CD4-positive, alpha-beta T cell (primary cell): ENCODE measurements at places on chromosomes 7 and 10. TPM values are rescaled to one million over a fixed set of nuclear protein-coding genes. Genes with fewer than 3 reads are reported as not detected.

GRCh38 chr7:137848095-137848494 is 1.3 kb upstream of the DGKI start:
- peaks cover 12% of the 10 kb centered on the region for H3K4me1 ChIP-seq
- no peak overlapping the region for H3K27ac ChIP-seq
- DNase-seq: no peak
- peaks cover 42% of the 10 kb centered on the region for H3K27me3 ChIP-seq
- H3K4me3 ChIP-seq: no peak overlapping the region
- H3K36me3 ChIP-seq: no peaks in the 10 kb centered on the region

GRCh38 chr10:23173214-23174073 is 18.7 kb upstream of the PTF1A start:
- no peak overlapping the region for H3K27ac ChIP-seq
- no peaks in the 10 kb centered on the region for H3K36me3 ChIP-seq
- H3K27me3 ChIP-seq: peaks cover 88% of the 10 kb centered on the region
- no peaks in the 10 kb centered on the region for H3K4me1 ChIP-seq

HTRA1 gene
- total RNA-seq: not detected

INSIG1 gene
- total RNA-seq: 60.9 TPM

DNA sequence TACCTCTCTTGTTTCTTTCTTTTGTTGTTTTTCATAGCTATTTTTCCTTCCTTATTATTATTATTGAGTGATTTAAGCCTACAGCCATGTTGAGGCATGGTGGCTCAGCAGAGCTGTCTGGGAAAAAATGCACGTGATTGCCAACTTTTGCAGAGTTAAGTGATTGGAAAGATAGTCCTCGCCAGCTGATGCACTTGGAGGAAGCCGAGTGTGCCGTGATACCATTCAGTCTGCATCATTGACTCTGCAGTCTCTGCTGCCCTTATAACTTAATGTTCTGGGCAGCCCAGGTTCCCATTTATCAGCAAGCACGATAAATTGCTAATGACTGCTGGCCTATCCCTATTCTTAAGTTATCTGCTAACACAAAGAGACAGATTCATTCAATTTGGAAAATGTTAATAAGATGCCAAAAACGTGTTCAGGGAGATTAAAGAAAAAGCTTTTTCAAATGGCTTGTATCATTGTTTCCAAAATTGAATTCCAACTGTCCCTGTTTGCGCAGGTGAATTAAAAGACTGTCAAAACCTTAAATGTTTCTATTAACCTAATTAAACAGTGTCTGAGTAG is 232.9 kb upstream of the NPY start:
- H3K36me3 ChIP-seq: no peaks in the 10 kb centered on the region
- no peak overlapping the region for H3K4me3 ChIP-seq
- H3K4me1 ChIP-seq: no peaks in the 10 kb centered on the region
- DNase-seq: no peak
- H3K27ac ChIP-seq: no peak overlapping the region

CPA4 gene
- total RNA-seq: not detected

- H3K27me3 ChIP-seq: peaks cover 80% of the 10 kb centered on the region
- H3K4me3 ChIP-seq: no peak overlapping the region
- DNase-seq: peak; percentile 80
Measured at GRCh38 chr7:27196287-27196767, 3.6 kb downstream of the HOXA13 start.
